Activated T-cell treated with anti-CD3 and anti-CD28 coated beads for 24 hours (primary cell): ENCODE measurements at places on chromosomes 3 and 15.

- no peak for DNase-seq
Observed at GRCh38 chr3:171343693-171344092, 116.5 kb downstream of the TNIK start.

DNA sequence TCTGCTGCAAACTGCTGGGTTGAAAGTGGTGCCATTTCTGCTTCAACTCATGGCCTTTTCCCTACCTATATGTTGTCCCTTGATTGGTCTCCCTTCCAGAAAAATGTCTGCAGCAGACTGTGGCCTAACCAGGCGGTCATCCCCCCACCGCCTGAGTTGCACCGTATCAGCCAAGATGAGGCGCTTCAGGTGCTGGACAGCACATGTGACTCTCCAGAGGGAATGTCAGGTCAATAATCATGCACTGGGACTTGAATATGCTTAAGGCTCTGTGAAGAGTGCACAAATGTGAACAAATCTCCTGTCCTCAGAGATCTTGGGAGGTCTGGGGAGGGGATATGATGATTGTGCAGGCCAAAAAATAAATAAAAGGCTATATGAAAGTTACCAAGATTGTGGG lies 32.2 kb downstream of the LRTM1 start:
- DNase-seq = no peak

DNA sequence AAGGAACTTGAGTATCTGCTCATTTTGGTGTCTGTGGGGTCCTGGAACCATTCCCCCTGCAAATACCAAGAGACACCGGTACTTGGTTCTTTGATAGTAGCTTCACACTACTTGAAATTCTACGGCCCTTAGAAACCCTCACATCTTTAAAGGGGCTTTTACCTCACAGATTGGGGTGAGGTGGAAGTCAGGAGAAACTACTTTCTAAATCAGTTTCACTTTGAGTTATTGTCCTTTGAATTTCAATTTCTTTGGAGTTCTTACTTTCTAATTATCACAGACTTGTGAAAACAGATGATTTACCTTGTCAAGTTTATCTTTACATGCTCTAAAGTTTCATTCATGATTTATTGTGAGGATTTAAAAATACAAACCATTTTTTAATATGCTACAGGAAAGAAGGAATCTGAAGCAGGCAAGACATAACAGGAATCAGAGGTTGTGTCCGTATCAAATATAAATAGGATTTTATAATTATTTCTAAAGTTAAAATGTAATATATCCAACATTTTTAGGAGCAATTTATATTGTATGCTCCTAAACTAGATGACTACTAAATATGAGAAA lies 98.9 kb downstream of the NEDD4 start:
- DNase-seq = no peak

GRCh38 chr15:71601038-71601834 lies 209.1 kb upstream of the NR2E3 start:
- no peak for DNase-seq

GRCh38 chr3:47016934-47017435 lies 37.5 kb downstream of the NBEAL2 start:
- no peak for DNase-seq

DNA sequence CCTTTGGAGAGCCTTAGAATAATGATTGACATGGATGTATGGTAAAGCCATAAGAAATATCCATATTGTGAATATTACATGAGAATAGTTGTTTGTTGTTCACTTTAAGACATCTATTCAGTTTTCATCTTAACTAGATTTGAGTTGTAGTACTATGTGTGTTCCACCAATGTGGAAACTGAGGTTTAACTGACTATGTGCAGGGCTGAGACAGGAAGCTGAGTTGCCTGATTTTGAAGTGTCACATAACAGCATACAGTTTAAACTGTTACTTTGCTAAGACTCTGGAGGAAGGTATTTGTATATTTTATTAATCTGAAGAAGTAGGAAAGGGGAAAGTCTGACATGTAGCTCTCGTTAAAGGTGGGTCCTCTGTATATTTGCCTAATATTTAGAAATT lies 2.1 kb downstream of the ECT2 start:
- DNase-seq = no peak

GRCh38 chr3:177287231-177287630 lies 89.9 kb upstream of the TBL1XR1 start:
- no peak for DNase-seq

GRCh38 chr3:39911465-39912309 lies 102.3 kb downstream of the MYRIP start:
- DNase-seq = no peak

GRCh38 chr3:121998611-121999473 lies 23.2 kb downstream of the ILDR1 start:
- no peak for DNase-seq

- DNase-seq = no peak
Observed at GRCh38 chr3:142251951-142252350, 26.6 kb upstream of the GK5 start.
